ENCODE measurements at places on chromosomes 4 and X.
A peak's percentile ranks its signal among the peaks of the same experiment; 100 is the strongest.

GRCh38 chrX:24117258-24117657 is 32.3 kb upstream of the ZFX start:
- DNase-seq, result no peak

GRCh38 chr4:46649390-46649789 is 259.5 kb upstream of the GABRA2 start:
- DNase-seq, result no peak

DNA sequence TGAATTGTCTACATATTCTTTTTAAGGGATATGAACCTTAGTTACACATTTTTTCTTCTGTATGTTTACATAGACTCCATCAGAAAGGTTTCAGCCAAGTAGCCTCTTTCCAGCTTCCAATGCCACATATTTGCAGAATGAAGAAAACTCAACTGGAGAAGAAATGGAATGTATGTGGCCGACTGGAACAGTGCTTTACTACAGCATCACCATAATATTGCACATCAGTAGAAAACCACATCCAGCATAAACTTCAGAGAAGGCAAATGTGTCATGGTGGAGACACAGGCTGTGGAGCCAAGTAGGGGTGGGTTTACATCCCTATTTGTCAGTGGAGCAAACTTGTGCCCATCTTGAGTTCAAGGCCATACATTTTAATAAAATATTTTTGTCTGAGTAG is 204.8 kb upstream of the LDB2 start:
- DNase-seq, result no peak

DNA sequence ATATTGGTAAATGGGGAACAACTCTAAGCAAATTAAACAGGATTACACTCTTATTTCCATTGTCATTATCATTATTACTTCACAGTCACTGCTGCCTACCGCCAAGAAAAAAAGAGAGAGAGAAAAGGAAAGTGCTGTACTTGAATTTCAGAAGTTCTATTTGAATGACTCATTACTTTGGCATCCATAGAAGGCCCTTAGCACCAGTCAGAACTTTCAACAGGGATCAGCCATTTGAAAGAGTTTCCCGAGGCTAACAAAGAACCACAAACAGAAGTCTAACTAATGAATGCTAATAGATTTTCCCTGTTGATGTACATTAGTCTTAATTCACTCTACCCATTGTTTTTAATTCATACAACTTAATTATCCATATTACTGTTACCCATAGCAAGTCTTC is 116.3 kb downstream of the SHROOM4 start:
- no peak for DNase-seq

GRCh38 chr4:82123934-82124333 is 249.9 kb downstream of the HNRNPD start:
- DNase-seq, result peak; percentile 11

GRCh38 chr4:121881158-121881557 is 10.9 kb upstream of the BBS7 start:
- DNase-seq, result no peak

DNA sequence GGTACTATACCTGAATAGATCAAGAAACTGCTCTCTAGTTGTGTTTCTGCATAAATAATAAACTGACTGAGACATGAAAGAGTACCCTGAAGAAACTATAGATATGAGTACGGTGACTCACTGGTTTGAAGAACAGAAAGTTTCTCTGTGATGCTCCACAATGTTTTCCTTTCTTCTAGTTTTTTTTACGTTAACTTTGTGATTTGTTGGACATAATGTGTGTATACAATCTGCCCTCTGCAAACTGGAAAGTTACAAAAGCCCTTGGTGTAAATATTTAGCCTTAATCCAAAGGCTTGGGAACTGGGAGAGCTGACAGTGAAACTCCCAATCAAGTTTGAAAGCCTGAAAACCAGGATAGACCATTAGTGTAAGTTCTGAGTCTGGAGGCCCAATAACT is 31.6 kb upstream of the PAPSS1 start:
- no peak for DNase-seq

DNA sequence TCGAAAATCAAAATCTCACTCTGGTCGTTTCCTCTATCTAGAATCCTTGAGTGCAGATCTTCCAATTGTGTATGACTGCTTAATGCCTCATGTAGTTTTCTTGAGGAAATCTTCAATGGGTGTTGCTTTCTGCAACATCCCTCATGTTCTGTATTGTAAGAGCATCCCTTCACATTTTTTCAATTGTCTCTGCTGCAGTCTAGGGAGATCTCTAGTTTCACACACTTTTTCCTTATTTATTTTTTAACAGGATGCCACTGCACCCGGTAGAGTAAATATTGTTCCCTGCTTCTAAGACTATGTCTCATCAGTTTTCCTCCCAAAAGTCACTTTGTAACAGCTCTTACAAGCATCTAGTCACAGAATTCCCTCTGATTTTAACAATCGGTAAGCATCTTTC is 50.3 kb downstream of the UGT2B4 start:
- DNase-seq, result no peak

GRCh38 chr4:38313175-38313574 is 350.8 kb upstream of the KLF3 start:
- DNase-seq, result no peak

DNA sequence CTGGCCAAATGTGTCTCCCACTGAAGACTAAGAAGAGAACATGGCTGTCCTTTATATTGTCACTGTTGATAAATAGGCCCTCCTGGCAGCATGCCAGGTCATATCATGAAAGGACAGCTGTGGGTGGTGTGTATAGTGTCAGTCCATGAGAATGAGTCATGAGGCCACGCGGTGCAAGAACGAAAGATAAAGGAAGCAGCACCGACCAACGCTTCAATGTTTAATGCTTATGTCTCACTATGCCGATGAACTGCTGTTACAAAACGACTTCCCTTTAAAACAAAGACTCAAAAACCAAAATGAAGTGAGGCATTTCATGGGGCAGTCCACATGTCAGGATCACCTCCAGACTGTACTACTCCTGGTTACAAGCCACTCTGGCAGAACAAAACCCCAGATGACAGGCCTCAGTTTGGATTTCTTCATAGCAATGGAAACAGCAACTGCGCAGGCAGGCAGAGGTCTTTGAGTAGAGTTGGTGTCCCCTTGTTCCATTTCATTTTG is 5.2 kb upstream of the TCEANC start:
- DNase-seq, result peak; percentile 84

DNA sequence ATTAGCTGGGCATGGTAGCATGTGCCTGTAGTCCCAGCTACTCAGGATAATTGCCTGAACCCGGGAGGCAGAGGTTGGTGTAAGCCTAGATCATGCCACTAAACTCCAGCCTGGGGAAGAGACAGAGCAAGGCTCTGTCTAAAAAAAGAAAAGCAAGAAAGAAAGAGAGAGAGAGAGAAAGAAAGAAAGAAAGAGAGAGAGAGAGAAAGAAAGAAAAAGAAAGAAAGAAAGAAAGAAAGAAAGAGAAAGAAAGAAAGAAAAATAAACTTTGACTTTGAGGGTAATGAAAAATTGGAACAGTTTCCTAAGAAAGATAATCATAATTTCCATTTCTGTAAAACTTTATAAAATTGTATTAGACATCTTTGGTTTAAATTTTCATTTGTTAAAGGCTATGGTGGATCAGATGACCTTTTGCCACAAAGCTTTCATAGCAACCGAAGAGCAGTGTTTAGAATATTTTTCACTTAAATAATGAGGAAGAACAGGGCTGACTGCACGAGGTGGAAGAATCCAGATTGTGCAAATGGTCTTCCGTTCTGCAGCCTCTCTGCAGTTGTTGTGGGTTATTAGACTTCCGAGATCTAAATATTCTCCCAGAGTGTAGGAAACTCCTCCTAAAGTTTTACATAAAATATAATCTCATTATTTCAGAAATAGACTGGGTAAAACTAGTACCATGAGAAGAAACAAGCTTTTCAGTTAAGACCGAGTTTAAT is 55.9 kb downstream of the RBM47 start:
- no peak for DNase-seq

DNA sequence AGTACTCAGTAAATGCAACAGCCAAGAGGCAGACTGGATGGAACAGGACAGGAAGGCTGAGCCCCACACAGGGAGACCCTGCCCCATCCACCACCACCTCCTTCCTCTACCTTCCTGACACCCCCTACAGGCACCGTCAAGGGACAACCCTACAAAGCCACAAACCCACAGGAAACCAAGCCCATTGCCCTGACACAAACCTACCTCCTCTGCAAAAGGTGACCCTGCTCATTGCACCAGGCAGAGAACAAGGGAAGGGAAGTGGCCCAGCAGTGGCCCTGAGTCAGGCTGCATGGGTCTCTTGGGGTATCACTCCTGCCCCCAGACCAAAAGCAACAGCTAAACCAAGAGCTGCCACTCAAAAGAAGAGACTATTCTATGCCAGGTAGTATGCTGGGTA is 21.0 kb downstream of the JAKMIP1 start:
- peak; percentile 69 for DNase-seq

- DNase-seq, result no peak
Observed at GRCh38 chr4:177032341-177032740, 239.6 kb upstream of the VEGFC start.

- DNase-seq, result no peak
Observed at GRCh38 chr4:11446155-11446811, 17.6 kb upstream of the HS3ST1 start.

DNA sequence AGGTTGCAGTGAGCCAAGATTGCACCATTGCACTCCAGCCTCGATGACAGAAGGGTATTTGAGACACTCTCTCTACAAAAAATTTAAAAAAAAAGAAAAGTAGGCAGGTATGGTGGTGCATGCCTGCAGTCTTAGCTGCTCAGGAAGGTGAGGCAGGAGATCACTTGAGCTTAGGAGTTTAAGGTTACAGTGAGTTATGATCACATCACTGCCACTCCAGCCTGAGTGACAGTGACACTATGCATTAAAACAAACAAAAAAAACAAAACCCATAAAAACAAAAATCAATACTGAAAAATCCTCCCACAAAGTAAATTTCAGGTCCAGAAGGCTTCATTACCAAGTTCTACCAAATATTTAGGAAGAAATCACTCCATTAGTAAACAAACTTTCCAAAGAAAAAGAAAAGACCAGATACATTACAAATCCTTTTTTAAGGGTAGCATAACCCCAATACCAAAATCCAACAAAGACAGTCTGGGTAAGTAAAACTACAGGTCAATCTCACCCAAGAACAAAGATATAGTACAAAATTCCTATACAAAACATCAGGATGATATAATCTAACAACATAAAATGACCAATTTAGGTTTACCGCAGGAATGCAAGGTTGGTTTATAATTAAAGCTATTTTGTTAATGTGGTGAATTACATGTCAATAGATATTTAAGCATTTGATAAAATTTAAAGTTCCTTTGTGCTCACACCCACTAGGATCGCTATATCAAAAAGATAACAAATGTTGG is 11.7 kb downstream of the NELFA start:
- no peak for DNase-seq

DNA sequence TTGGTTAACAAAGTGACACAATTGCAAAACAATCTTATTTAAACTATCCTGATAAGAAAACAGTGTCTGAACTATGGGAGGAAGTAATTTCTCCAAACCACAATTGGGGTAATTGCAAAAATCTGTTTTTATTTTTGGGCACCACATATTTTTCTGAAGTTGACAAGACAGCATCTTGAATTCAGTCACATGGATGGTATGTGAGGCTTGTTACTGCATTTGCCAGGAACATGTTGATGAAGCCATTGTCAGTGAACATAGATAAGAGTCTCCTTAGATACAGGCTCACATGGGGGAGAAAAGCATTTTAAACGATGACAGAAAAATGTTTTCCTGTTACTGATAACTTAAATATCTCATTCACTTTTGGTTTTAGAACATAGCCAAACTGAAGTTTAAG is 5.5 kb upstream of the USP53 start:
- no peak for DNase-seq

DNA sequence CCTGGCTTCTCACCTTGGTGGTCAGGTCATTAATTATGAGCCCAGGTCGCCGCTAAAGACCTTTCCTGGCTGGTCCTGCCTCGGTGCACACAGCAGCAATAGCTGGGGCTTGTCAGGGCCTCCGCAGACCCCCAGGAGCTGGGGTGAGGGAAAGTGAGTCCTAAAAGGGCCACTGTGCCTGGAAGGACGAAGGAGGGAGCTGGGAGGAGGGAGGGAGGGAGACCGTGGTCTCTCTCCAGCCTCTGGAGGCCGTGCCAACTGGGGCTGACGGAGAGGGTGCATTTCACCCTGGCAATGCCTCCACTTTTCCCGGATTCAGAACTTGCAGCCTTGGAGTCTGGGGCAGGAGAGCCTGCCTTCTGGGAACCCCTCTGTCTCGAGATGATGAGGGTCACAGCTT is 60.4 kb downstream of the CRLF2 start:
- DNase-seq, result no peak

DNA sequence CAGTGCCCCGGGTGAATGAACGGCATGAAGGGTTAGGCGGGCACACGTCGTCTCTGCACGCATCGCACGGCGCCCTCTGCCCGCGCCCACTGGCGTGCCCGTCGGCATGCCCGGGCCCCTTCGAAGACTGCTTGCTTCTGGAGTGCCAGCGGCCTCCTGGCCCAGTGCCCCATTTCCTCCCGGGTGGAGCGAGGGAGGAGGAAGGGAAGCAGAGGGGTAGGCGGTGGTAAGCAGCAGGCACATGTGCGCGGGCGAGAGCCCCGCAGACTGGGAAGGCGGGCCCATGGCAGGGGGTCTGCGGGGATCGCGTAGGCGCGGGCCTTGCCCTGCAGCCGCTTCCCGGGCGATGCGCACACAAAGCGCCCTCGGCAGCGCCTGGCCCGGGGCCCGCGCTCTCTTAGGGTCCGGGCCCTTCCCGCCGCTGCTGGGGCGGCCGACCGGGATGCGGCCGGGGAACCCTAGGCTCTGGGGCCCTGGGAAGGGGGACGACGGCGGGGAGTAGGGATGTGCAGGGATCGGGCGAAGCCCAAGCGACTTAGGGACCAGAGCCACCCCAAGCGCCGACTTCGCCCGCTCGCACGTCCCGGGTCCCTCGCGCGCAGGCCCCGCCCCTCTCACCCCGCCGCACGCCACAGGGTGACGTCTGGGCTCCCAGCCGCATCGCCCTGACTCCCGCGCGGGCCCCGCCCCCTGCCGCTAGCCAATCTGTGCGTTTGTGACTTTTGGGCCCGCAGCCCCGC is 866 bp upstream of the EMD start:
- DNase-seq, result peak; percentile 43

GRCh38 chr4:76589872-76590797 is 155.1 kb downstream of the SHROOM3 start:
- DNase-seq, result no peak

- DNase-seq, result no peak
Observed at GRCh38 chr4:174763454-174764104, 65.5 kb downstream of the GLRA3 start.

DNA sequence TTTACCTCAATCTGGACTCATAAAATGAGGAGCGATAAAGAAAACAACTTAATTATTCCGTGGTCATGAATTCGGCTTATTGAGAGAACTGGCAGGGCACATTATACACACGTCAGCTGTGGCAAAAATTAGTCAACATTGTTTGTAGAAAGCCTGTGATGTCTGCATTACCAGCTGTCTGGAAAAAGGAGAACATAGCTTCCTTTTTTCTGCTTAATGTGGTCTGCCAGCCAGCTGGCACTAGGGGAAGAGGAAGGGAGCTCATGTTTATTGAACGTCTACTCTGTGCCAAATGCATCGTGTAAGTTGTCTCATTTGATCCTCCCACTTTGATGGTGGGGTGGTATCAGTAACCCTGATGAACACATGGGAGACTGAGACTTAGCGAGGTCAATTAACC is 367.6 kb downstream of the ARHGAP24 start:
- DNase-seq, result no peak
